PC-9 (cell line): ENCODE measurements at places on chromosomes 6 and 20. TPM values are rescaled to one million over a fixed set of nuclear protein-coding genes. Genes with fewer than 3 reads are reported as not detected.

DNA sequence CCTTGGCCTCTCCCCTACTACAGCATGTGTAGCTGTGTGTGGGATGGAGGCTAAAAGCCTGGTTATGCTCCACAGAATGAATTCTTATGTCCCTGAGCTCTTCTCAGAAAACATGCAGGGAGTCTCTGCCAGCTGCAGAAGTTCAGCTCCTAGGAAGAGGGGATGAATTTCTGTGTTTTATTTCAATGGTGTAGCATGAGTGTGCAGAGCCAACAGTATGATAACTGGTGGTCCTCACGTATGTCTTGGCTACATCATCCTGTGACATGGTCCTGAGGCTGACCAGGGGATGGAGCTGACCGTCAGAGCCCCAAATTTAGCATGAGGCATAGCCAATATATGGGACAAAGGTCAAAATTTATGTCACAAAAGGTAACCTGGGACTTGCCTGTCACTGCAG, 266.1 kb downstream of the ADGB start:
- no peaks in the 10 kb centered on the region for H3K36me3 ChIP-seq
- no peaks in the 10 kb centered on the region for H3K27me3 ChIP-seq
- no peak overlapping the region for H3K4me3 ChIP-seq

DNAH8 gene
- not detected in 2 replicates for total RNA-seq

GRCh38 chr6:125668071-125668470, 81.4 kb upstream of the HEY2 start:
- no peak overlapping the region for H3K4me3 ChIP-seq
- DNase-seq: no peak
- H3K4me1 ChIP-seq: no peaks in the 10 kb centered on the region
- H3K36me3 ChIP-seq: no peaks in the 10 kb centered on the region

GRCh38 chr6:63803371-63803770, 167.8 kb downstream of the PHF3 start:
- no peak for DNase-seq
- H3K36me3 ChIP-seq: no peaks in the 10 kb centered on the region
- no peak overlapping the region for H3K27ac ChIP-seq
- no peak overlapping the region for H3K4me3 ChIP-seq
- H3K4me1 ChIP-seq: peaks cover 43% of the 10 kb centered on the region
- no peaks in the 10 kb centered on the region for H3K27me3 ChIP-seq

DNA sequence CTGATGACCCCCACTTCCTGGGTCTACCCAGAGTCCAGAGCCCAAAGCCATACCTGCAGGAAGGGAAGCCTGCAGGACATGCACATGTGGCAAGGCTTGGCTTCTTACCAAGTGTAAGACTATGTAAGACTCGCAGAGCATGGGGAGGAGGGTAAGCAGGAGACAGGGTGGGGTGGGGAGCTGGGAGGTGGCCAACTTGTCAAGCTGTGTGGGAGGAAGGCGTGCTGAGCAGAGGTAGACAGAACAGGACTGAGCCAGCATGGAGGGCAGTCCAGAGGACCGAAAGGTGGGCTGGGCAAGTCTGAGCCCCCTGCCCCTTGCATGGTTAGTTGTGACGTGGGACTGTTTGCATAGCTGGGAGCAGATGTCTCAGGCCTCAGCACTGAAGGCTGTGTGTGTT, 53.4 kb upstream of the RNF24 start:
- no peaks in the 10 kb centered on the region for H3K36me3 ChIP-seq
- no peaks in the 10 kb centered on the region for H3K27me3 ChIP-seq
- peaks cover 22% of the 10 kb centered on the region for H3K4me1 ChIP-seq

FITM2 gene
- 6.1 and 7.4 TPM in 2 replicates for total RNA-seq

GRCh38 chr6:78131521-78131920, 478.7 kb downstream of the MEI4 start:
- H3K4me1 ChIP-seq: no peaks in the 10 kb centered on the region
- no peak for DNase-seq
- no peak overlapping the region for H3K4me3 ChIP-seq
- no peaks in the 10 kb centered on the region for H3K27me3 ChIP-seq
- H3K36me3 ChIP-seq: no peaks in the 10 kb centered on the region

DLGAP4 gene
- 62.6 and 63.0 TPM in 2 replicates for total RNA-seq

- no peaks in the 10 kb centered on the region for H3K27me3 ChIP-seq
- no peaks in the 10 kb centered on the region for H3K4me1 ChIP-seq
- DNase-seq: no peak
- H3K27ac ChIP-seq: no peak overlapping the region
These were observed 19.8 kb downstream of the FKBP5 start for GRCh38 chr6:35668744-35669450.

DNA sequence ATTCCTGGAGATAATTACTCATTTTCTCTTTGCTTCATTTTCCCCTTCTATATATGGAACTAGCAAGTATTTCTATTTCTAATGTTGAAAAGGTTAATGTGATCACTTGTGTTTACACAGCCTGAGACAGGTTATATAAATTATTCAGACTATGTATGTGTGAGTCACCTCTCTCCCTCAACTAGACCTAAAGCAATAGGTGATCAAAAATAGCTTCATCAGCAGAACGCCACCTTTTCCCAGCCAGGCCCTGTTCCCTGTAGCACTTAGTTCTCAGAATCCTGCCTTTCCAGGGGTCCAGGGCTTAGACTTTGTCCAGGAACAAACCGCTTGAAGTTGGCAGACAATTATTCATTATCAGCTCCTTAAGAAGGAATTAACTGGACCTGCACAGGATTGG, 125.3 kb upstream of the EXOC2 start:
- H3K36me3 ChIP-seq: no peaks in the 10 kb centered on the region
- no peak for DNase-seq
- no peak overlapping the region for H3K27ac ChIP-seq
- H3K4me3 ChIP-seq: no peak overlapping the region
- H3K27me3 ChIP-seq: no peaks in the 10 kb centered on the region

DNA sequence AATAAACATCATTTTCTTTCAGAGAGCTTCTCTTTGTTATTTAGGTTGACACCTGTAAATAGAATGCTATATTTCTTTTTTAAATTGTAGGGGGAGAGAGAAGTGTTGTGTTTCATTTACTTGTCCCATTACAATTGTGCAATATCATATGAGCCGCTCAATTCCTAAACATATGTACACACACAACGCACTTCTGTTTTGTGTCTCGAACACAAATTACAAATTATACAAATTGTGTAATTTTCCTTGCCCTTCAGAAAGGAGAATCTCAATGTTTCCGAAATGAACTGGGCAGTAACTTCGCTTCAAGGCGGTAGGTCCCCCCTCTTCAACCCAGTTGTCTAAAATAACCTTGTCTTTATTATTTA, 2.6 kb upstream of the ABT1 start:
- no peaks in the 10 kb centered on the region for H3K27me3 ChIP-seq
- 0 out of 2 replicates have a peak, but pooled peaks cover 8% of the 10 kb centered on the region for H3K4me1 ChIP-seq
- H3K27ac ChIP-seq: no peak overlapping the region
- no peak overlapping the region for H3K4me3 ChIP-seq

DNA sequence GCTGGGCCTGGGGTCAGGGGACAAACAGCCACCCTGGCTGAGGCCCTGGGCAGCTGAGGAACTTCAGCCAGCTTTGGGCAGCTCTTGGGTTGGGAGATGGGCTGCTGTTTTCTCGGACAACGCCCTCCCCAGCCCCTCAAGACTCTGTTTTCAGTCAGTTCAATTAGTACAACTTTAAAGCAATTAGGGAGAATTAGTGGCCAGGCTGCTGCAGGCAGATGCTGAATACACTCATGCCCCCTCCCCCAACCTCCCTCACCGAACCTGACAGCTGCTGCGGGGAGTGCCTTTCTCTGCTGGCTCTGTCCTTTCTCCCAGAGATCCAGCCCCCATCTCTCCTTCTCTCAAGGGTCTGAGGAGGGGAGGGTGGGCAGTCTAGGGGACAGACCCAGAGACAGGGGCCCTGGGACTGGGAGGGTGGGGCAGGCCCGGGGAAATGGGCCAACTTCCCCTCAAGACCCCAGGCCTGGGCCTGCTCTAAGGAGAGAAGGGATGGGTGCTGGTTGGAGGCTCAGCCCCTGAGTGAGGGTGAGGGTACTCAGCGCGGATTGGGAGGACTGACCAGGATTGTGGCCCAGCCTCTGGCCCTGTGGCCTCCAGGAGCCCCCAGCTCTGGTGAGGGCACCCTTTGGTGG, 17.8 kb upstream of the MYT1 start:
- DNase-seq: no peak
- H3K27ac ChIP-seq: no peak overlapping the region
- no peaks in the 10 kb centered on the region for H3K4me1 ChIP-seq
- H3K27me3 ChIP-seq: peaks cover 55% of the 10 kb centered on the region

DNA sequence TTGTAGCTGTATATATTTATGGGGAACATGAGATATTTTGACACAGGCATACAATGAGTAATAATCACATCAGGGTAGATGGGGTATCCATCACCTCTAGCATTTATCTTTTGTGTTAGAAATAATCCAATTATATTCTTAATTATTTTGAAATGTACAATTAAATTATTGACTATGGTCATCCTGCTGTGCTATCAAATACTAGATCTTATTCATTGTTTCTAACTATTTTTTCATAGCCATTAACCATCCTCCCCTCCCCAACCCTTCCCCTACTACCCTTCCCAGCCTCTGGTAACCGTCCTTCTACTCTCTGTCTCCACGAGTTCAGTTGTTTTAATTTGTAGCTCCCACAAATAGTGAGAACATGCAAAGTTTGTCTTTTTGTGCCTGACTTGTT, 28.5 kb downstream of the NKX2-4 start:
- H3K4me1 ChIP-seq: no peaks in the 10 kb centered on the region
- no peak overlapping the region for H3K4me3 ChIP-seq
- H3K27ac ChIP-seq: no peak overlapping the region
- no peaks in the 10 kb centered on the region for H3K27me3 ChIP-seq
- peaks cover 7% of the 10 kb centered on the region for H3K36me3 ChIP-seq

- no peaks in the 10 kb centered on the region for H3K27me3 ChIP-seq
- no peaks in the 10 kb centered on the region for H3K4me1 ChIP-seq
- H3K4me3 ChIP-seq: no peak overlapping the region
These were observed 371.6 kb upstream of the EPHA7 start for GRCh38 chr6:93790981-93791380.
